ENCODE measurements at places on chromosomes 1 and 21.
A peak's percentile ranks its signal among the peaks of the same experiment; 100 is the strongest.

- DNase-seq = peak; percentile 60
Measured at GRCh38 chr1:175188936-175189335, 3.6 kb downstream of the KIAA0040 start.

DNA sequence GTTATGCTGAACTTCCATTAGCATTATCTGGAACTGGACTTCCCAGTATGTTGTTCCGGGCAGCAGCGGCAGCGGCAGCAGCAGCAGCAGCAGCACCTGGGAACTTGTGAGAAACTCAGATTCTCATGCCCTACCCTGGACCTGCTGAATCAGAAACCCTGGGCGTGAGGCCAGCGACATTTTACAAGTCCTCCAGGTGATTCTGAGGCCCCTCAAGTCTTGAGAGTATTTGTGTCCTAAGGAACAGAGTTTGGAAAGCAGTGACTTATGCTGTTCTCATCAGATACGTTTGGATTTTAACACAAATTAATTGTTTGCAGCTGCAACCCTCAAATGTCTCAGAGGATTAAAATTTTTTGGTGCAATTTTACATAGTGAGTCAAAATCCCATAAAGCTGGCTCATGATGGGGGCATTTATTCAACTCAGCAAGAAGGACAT lies 157.2 kb upstream of the KAZN start:
- no peak for DNase-seq

- no peak for DNase-seq
Measured at GRCh38 chr1:48261881-48262400, 39.4 kb downstream of the SLC5A9 start.

DNA sequence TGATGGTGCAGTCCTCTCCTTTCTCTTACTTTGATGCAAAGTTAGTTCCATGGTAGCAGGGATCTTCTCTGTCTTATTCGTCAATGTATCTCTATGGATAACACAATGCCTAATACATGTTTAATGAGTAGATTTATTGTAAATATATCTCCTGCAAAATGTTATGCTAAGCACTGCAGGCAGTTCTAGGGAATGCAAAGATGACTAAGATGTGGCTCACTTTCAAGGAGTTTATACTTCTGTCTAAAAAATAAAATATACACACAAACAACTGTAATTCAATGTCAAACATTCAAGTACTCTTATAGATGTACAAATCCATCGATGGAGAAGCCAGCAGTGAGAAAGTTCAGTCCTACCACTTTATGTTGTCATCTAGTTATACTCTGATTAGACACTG lies 194.3 kb downstream of the KCTD3 start:
- no peak for DNase-seq

GRCh38 chr1:238242181-238242580 lies 351.5 kb upstream of the ZP4 start:
- no peak for DNase-seq

GRCh38 chr1:217524787-217525520 lies 105.9 kb downstream of the GPATCH2 start:
- DNase-seq = no peak

DNA sequence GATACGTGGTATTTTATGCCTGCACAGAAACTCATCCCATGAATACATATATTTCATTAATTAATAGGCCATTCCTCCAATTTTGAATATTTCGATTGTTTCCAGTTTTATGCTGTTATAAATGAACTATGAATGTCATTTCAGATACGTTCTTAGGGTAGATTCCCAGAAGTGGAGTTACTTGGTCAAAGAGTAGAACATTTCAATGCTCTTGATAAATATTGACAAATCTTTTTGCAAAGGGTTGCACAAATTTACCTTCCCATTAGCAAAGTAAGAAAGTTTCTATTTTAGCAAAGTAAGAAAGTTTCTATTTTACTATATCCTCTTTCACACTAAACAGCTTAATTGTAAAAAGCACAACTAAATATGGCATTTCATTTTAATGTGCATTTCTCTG lies 48.9 kb downstream of the KCNT2 start:
- no peak for DNase-seq

- DNase-seq = no peak
Measured at GRCh38 chr21:41954654-41955499, 1.1 kb upstream of the C2CD2 start.

GRCh38 chr1:67211589-67212563 lies 45.6 kb downstream of the IL23R start:
- DNase-seq = peak; percentile 39

- DNase-seq = no peak
Measured at GRCh38 chr21:18318156-18318555, 73.5 kb downstream of the CHODL start.

DNA sequence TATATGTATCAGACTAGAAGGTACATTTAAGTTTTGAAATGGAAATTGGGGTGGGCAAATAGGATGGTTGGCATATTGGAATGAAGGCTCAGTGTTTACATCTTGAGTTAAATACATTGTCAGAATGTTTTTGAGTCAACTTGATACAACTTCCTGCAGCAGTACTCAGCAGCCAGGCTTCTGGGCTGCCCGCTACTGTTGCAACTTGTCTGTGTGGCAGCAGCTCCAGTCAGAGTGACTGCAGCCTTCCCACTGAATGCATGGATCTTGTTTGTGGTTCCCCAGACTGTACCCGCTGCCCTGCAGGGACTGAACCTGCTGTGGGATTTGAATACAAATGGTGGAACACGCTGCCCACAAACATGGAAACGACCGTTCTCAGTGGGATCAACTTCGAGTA lies 24.9 kb upstream of the SARS1 start:
- no peak for DNase-seq

- no peak for DNase-seq
Measured at GRCh38 chr1:18705811-18706210, 75.2 kb downstream of the PAX7 start.

DNA sequence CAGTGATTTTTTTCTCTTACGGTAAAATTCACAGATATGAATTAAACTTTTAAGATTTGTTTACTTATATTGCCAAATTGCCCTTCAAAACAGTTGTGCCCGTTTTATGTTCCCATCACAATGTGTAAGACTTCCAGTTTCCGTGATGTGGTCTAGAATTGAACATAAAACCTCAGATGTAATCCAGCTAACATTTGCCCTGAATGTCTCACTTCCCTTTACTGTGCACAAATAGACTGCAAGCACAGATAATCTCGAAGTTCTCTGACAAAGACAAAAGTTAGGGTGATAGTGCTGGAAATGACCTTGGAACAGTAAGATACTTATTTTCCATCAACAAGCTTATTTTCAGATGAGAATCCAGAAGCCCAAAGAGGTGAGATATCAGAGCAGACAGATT lies 177.5 kb downstream of the ZZZ3 start:
- DNase-seq = no peak

- no peak for DNase-seq
Measured at GRCh38 chr21:34687065-34687464, 18.3 kb downstream of the CLIC6 start.

GRCh38 chr1:242185731-242186130 lies 186.8 kb upstream of the MAP1LC3C start:
- DNase-seq = no peak

DNA sequence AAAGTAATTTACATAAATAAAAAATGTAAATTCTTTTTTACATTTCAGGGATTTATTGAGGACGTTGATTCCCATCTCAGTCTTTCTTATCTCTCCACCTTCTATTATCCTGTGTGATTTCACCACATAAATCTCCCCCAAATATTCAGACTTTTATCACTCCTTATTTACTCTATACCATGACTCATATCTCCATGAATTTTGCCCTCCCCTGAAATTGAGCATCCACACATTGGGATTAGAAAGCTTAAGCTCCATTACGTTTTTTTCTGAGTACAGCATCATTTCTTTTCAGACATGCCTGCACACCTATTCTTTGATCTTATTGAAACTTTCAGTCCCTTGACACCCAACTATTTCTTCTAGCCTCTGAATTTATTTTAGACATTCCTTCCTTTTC lies 111.2 kb downstream of the IFI44 start:
- DNase-seq = no peak

DNA sequence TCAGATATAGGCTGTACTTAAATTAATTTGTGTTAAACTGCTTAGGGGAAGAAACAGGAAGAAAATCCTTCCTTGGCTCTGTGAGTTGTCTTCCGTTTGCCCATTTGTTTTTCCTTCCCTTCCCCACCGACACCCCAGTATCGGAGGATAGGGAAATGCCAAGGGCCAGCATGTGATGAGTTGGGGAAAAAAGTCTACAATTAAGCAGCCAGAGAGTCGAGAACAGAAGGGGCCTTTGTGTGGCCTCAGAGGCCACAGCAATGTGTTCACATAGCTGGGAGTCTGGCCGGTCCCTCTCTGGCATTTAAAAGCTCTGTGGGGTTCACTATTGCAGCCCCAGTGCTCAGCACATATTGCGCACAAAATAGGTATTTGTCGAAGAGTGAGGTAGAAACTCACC lies 489.3 kb downstream of the MATN1 start:
- DNase-seq = no peak

- DNase-seq = no peak
Measured at GRCh38 chr1:241608379-241609033, 31.7 kb downstream of the CHML start.

- DNase-seq = no peak
Measured at GRCh38 chr1:63108206-63108605, 214.2 kb upstream of the FOXD3 start.

DNA sequence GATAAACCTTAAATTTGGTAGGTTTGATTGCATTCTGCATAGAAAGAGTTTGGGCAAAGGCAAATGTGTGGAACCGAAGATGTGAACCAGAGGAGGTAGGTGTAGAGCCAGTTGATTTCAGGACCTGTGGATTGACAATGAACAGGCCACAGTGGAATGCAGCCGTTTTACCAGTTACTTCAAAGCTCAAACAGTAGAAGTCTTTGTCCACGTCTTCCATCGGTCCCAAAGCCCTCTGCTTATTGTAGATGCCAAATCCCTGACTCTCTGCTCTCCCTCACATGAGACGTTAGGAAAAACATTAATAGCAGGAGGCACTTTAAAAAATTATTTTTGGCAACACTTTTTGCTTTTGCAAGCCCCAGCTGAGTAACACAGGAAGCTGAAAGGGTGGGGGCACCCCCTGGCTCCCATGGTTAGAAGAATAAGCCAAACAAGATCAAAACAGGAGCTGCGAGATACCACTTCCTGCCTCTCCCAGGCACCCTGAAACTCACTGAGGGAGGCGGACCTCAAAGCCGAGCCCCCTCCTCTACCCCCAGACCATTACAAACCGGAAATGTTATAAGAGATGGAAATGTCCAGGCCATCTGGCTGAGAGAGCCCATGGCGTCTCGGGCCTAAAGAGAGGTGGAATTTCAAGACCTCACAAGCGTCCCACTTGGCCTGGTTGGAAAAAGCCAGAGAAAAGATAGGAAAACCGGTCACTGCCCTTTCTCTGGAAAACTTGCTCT lies 13.5 kb downstream of the TRAF3IP3 start:
- peak; percentile 58 for DNase-seq

DNA sequence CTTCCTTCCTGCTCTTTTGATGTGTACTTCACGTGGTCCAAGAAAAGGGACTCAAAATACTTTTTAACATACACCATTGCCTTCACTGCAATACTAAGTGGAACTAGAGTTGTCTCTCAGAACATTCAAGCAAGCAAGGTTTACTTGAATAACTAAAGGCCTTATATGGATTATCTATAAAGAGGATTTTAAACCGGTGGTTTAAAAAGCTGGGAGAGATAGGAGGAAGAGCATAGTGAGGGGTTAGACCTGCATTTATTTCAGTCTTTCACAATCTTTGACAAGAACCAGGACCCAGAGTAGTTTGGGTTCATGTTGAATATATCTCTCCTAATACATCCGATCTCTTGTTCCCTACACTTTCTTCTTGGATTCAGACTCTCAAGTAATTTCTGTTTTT lies 6.9 kb downstream of the S1PR1 start:
- DNase-seq = no peak

- no peak for DNase-seq
Measured at GRCh38 chr1:197632651-197633050, 142.6 kb downstream of the DENND1B start.

DNA sequence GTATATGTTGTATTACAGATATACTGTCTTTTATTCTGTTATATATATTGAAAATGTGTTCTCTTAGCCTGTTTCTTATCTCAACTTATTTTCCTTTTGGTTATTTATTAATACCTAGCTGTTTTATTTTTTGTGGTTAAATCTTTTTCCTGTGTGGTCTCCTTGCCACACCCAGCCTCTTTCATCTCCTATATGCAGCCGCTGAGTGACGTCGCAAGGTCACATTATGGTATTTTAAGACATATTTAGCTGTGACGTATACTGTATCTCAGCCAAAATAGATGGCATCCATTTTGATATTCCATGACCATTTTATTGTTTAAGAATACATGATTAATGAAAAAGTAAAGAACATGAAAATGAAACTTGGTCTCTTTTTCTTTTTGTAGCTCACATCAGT lies 29.1 kb downstream of the CENPF start:
- DNase-seq = peak; percentile 18

GRCh38 chr1:12594966-12595756 lies 22.8 kb downstream of the DHRS3 start:
- DNase-seq = no peak

DNA sequence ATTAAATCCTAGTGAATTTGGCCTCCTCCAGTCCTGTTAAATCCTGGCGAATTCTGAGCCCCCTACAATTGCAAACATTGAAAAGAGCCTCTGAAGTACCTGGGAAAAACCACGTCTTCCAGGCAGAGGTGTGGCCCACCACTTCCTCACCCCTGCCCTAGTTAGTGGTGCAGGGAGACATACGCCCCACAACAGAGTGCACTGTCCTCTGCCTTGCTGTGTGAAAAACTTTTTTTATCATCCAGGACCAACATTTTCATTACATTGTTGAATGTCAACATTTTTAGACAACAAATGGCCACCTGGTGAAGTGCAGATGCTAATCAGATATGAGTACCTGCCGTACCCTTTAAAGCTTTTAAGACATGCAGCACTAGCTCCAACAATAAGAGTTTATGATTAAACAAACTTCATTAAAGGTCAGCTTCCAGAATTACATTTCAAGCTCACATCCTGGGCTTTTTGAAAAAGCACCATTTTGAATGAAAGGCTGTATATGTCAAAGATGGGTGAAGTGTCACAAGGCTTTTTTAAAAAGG lies 13.6 kb upstream of the TMPRSS2 start:
- no peak for DNase-seq

DNA sequence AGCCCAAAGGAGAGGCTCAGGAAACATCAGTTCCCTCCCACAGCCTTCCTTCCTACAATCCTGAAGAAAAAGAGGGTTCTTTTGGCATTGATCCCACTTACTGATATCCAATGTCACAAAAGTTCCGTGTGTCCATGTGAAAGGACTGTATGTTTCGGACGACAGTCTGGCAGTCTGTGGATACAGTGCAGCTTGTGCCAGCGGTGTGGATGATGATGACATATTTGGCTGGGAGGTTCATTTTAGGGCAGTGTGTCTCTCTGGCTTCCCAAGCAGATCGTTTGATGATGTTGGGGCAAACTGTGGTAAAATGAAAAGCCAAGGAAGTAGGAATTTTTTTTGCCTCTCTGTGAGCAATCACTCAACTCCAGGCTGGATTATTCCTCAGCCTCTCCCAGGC lies 10.4 kb downstream of the PGLYRP3 start:
- DNase-seq = no peak

All from activated CD4-positive, alpha-beta T cell treated with anti-CD3 and anti-CD28 coated beads, Interleukin-2, amount 50 U/mL, for 4 hours (primary cell).